ENCODE measurements at places on chromosomes 6 and 20. TPM values are rescaled to one million over a fixed set of nuclear protein-coding genes. Genes with fewer than 3 reads are reported as not detected.

- no peak for DNase-seq
Observed at GRCh38 chr6:83019741-83020140, 45.9 kb downstream of the UBE3D start.

GRCh38 chr6:32836873-32837272 is 1.7 kb downstream of the TAP2 start:
- DNase-seq = no peak

GRCh38 chr6:141313986-141314385 is 818.7 kb upstream of the GJE1 start:
- DNase-seq = no peak

DNA sequence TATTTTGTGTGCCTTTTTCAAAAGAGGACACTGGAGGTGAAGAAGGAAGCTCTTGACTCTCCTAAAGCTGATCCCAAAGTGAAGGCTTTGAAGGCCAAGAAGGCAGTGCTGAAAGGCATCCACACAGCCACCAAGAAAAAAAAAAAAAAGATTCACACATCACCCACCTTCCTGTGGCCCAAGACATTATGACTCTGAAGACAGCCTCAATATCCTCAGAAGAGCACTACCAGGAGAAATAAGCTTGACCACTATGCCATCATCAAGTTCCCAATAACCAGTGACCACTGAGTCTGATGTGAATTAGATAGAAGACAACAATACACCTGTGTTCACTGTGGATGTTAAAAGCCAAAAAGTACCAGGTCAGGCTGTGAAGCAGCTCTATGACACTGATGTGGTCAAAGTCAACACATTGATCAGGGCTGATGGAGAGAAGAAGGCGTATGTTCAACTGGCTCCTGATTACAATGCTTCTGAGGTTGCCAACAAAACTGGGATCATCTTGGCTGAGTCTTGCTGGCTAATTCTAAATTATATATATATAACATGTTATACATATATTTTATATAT is 59.4 kb downstream of the PLCG1 start:
- DNase-seq = no peak

- DNase-seq = no peak
Observed at GRCh38 chr6:83812595-83812994, 40.6 kb upstream of the RIPPLY2 start.

DNA sequence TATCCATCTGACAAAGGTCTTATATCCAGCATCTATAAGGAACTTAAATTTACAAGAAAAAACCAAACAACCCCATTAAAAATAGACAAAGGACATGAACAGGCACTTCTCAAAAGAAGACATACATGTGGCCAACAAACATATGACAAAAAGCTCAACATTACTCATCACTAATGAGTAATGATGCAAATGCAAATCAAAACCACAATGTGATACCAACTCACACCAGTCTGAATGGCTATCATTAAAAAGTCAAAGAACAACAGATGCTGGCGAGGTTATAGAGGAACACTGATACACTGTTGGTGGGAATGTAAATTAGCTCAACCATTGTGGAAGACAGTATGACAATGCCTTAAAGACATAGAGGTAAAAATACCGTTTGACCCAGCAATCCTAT is 13.9 kb downstream of the MACROD2 start:
- DNase-seq = no peak

The RAMACL gene
- 2.4 TPM for total RNA-seq

DNA sequence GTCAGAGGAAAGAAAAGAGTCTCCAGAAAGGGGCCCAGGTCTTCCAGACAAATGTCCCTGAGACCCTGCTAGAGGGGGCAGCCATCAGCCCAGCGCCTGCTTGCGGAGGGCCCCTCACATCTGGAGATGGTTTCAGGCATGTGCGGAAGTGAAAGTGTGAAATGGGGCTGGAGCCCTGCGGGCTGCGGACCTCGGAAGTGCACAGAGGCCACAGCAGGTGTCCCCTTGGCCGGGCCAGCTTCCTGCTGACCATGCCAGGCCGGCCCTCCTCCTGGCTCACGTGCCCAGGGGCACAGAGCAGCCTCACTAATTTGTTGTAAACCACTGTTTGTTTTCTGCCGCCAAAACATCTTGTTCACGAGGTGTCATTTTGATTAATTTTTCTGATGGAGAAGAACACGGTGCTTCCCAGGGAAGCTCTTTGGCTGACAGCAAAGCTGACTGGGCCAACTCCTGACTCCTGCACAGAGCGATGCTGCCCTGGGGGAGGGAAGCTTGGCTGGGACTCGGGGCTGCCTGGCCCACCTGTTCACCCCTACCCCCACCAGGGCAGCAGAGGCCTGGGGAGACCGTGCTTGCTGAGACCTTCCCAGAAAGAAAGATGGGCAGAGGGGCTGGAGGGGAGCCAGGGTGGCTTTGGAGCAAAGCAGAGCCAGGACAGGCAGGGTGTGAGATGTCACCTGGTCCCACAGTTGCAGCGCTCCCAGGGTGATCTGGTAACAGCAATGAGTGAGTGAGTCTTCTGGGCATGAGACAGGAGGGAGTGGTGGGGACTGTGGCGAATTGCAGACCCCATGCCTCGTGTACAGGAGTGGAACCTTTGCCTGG is 54.2 kb downstream of the BCAS4 start:
- DNase-seq = no peak

The CCN5 gene
- not detected for total RNA-seq
